Fibroblast of skin of right biceps (primary cell): ENCODE measurements at places on chromosomes 2 and 18.

- peak; percentile 52 for DNase-seq
Measured at GRCh38 chr2:39313575-39313974, 69.8 kb upstream of the CDKL4 start.

DNA sequence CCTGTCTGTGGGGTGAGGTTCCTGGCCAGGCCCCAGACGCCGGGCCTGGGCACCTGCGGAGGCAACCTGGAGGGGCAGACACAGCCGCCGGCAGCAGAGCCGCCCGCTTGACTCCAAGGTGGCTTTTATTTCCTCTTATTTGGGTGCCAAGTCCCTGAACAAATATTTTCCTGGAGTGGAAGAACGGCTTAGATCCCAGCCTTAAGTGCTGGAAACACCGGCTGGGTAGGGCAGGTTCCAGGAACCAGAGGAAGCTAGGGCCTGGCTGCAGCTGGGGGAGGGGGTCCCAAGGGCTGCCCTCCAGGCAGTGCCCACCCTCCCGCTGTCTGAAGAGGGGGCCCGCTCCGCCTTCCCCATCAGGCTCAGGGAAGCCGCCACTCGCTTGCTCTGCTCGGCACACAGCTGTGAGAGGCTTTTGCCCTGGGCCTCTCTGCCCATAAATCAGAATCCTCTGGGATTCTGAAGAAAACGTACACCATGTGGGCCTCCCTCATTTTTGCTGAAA is 28.2 kb downstream of the SDC1 start:
- no peak for DNase-seq

DNA sequence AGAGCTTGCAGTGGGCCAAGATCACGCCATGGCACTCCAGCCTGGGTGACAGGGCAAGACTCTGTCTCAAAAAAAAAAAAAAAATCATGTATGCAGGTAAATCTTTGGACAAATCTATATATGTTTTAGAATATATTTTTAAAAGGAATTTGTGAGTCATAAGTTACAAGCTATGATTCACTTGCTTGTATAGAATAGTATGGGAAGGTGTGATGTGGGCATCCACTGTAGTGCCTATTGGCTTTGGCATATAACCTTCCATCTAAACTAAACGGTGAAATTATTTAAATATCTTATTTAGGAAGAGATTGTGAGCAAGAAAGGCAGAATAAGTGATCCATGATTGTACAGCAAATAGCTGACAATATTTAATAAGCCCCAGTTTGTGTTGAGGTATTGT is 261.1 kb downstream of the GALNT13 start:
- no peak for DNase-seq

- no peak for DNase-seq
Measured at GRCh38 chr2:197502685-197503084, 2.5 kb downstream of the HSPE1 start.
